NCI-H1694 (cell line): ENCODE measurements at places on chromosomes 2 and 18.

- DNase-seq, result no peak
These were observed 55.1 kb upstream of the AQP4 start for GRCh38 chr18:26920644-26921043.

DNA sequence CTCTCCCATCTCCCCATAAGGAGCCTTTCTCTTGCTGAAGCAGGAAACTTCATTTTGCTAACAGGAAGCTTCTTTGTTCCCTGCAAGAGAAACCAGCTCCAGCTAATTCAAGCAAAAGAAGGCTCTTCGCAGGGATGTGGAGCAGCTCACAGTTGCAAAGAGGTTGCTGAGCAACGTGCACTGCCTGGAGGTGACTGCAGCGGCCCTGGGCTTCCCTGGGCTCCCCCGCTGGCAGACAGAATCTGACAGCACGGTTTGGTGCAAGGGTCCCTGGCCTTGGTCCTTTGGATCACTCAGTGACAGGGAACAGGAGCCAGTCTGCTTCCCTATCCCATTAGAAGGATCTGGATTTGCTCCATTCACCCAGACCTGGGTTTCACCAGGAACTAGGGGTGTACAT lies 25.8 kb downstream of the GPR55 start:
- DNase-seq, result no peak

DNA sequence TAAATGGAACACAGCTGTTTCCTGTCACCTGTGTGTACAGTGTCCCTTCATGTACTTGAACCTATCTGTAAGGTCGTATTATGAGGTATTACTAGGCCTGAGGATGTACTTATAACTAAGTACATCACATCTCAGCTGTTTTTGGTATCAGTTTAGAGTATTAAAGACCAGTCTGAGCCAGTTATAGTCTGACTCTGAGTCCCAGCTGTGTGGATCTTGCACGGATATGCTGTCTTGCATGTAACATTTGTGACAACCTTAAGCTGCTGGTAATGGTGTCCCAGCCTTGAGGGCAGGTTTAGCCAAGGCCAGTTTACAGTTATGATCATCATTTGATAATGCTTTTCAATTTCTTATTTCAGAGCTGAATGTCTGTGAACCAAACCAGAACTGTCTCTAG lies 496.3 kb downstream of the SLC4A3 start:
- no peak for DNase-seq

- no peak for DNase-seq
These were observed 332.6 kb upstream of the ACVR2A start for GRCh38 chr2:147512206-147512605.

GRCh38 chr2:69779258-69780001 lies 37.5 kb downstream of the ANXA4 start:
- no peak for DNase-seq

GRCh38 chr18:670522-670921 lies 13.1 kb downstream of the TYMS start:
- no peak for DNase-seq

DNA sequence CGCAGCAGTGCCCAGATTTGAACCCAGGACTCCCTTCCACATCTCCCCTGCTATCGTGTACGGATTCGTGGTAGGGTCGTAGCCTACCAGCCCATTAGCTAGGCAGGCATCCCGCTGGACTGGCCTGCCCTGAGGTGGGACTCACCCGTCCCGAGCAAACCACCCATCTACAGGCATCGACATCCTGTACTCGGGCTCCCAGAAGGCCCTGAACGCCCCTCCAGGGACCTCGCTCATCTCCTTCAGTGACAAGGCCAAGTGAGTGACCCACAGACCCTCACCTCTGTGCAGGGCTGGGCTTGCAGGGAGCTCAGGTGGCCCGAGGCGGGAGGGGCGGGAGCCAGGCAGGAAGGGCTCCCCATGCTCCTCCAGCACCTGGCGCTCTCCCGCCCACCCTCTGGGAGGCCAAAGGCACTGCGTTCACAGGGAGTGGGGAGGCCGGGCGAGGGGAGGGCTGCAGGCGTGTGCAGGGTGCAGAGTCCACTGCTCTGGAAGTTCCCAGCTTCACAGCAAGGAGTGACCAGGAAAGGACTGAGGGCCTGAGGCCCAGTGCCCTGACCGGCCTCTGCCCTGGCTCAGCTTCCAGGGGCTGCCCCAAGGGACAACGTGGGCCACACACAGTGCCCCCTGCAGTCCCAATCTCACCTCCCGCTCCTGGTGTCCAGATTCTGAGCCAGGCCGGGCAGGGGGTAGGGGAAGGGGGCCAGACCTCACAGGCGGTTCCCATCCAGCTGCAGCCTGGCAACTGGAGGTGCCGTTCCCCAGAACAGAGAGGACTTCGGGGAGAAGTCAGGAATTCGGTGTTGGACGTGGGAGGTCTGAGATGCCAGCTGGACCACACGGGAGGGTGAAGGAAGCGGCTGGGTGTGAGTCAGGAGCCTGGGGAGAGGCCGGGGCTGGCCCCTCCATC lies 5.4 kb downstream of the AGXT start:
- no peak for DNase-seq

GRCh38 chr2:231189571-231190495 lies 8.6 kb upstream of the ARMC9 start:
- DNase-seq, result no peak

DNA sequence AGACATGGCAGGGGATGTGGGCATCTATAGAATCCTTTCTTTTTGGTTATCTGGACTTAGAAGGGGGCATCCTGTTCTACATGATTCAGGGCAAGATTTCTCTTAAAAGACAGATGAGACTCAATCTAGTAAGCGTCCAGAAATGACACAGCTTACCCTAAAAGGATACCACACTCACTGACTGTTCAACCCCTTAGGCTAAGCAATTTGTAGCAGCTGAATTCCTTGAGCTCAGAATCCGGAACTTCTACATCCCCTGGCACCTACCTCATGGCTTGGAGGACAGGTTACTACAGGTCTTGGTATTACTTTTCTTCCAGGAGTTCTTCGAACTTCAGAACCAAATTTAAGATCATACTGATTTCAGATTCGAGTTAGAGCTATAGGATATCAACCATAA lies 138.4 kb downstream of the LAMA3 start:
- no peak for DNase-seq

- no peak for DNase-seq
These were observed 1718.6 kb downstream of the SUCLG1 start for GRCh38 chr2:82740527-82740926.

- no peak for DNase-seq
These were observed 480.8 kb downstream of the PLCL1 start for GRCh38 chr2:198285216-198285615.

DNA sequence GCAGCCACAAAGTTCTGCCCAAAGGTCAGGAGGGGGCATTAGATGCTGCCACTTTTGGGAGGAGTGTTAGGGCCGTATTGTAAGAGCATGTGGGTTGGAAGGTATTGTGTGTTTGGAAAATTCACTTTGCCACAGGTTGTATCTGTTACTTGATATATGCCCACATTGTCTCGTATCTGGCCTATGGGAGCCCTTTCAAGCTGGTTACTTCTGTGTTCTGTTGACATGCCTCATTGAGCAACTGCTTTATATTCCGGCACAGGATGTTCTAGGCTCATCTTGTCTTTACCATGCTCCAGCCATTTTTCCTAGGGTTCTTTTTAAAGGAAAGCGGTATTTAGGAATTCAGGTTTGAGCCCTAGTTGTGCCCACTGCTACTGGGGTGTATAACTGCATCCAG lies 6.0 kb downstream of the ADNP2 start:
- DNase-seq, result no peak

DNA sequence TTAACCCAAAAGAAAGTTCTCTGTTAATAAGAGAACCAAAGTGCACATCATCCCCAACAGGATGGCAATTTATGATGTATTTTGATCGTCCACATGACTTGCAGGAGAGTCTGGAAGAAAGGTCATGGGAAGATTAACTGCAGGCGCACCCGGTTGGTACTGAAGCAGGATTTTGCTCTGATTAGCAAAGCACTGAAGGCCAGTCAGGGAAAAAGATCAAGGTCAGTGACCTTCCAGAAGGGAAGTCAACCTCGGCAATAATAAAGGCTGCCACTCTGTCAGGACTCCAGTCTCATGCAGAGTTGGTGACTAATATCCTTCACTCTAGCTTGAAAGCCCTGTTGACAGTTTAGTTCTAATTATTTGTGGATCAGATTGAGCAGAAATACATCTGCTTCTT lies 432.7 kb upstream of the RAB12 start:
- no peak for DNase-seq

DNA sequence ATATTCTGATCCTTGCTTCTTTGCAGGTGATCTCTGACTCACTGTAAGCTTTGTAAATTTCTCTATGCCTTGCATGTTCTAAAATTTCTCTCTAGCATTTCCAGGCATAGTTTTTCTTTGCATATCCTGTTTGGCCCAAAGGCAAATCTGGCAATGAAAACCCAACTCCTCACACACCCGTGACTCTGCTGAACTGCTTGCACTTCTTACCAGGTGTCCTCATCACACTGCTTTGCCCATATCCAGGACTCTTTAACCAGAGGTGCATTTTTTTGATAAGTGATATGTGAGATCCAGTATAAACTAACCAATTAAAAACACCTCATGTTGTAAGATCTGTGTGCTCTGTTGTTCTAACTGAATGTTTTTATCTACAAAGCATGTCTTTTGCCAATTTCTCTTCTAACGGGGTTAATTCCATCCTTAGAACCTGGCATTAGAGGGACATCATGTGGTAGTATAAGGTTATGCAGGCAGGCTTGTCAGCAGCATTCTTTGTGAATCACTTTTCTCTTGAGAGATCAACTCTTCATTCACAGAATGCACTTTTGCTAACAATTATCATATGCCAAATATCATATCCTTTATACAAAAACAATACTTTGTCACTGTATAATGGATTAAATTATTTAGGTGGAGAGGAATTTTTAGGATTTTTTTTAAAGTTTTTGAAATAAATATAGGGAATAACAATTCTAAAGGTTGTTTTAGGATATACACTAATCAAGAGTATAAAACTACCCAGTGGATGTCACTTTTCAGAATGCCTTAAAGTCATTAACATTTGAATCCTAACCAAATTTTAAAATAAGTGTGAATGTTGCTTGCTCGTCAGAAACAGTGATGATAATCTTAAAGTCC lies 20.8 kb upstream of the TMX3 start:
- peak; percentile 25 for DNase-seq

- DNase-seq, result no peak
These were observed 335.9 kb downstream of the CYP26B1 start for GRCh38 chr2:71811726-71812125.

- DNase-seq, result no peak
These were observed 23.9 kb downstream of the COL4A3 start for GRCh38 chr2:227188292-227188691.

DNA sequence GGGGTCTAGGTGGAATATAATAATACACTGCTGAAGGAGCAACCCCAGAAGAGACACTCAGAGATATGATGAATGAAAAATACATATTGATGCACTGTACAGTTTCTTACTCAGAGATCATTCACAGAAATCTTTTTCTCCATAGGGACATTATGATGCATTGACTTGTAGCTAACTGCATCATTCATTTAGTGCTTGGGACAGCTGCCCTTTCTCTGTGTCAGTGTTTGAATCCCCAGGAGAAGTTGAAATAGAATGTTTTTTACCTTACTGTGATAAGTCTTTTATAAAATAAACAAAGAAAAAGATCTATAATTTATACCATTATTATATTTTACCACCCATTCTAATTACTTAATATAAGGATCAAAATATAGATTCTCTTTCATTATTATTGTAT lies 91.7 kb upstream of the DSEL start:
- DNase-seq, result no peak

DNA sequence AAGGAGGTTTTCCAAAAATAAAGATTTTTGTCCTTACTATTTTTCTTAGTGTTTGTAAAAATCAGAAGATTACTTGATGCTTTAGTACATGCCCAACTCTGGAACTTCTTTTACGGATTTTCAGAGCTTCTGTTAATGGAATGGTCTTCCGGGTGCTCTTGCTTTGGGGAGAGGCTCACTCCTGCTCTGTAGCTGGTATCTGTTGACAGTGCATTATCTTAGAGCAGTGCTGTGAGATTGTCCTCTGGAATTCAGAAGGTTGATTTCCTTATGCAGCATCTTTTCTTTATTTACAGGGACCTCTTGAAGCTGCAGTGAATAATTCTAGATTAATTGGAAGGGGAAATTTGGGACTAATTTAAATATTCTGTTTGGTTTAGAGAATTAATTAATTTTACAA lies 4.6 kb downstream of the MAPRE2 start:
- no peak for DNase-seq

GRCh38 chr2:19833978-19834377 lies 67.8 kb downstream of the TTC32 start:
- DNase-seq, result no peak

DNA sequence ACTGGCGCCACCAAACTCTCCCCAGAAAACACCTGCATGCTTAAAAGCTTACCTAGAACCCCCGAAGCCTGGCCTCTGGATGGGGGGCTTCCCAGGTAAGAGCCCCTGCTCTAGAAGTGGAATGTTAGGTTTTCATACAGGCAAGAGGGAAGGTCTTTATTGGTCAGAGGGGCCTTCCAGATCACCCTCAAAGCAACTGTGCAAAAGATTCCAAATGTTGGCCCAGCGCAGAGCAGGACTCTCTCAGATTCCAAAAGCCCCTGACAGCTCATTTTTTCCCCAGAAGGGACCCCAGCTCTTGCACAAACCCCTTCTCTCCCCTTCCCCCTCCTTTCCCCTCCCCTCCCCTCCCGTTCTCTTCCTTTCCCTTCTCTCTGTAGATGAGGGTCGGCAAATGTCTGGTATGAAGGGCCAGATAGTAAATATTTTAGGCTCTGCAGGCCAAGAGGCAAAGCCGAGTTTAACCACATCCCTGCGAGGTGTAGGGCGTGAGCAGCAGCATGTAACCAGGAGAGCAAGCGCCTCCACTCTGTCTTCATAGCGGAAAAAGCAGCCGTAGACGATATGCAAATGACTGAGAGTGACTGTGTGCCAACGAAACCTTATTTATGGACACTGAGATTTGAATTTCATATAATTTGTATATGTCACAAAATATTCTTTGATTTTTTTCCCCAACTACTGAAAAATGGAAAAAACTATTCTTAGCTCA lies 116.9 kb downstream of the SMAD7 start:
- DNase-seq, result no peak

- no peak for DNase-seq
These were observed 111.1 kb downstream of the CYP26B1 start for GRCh38 chr2:72036595-72036994.

DNA sequence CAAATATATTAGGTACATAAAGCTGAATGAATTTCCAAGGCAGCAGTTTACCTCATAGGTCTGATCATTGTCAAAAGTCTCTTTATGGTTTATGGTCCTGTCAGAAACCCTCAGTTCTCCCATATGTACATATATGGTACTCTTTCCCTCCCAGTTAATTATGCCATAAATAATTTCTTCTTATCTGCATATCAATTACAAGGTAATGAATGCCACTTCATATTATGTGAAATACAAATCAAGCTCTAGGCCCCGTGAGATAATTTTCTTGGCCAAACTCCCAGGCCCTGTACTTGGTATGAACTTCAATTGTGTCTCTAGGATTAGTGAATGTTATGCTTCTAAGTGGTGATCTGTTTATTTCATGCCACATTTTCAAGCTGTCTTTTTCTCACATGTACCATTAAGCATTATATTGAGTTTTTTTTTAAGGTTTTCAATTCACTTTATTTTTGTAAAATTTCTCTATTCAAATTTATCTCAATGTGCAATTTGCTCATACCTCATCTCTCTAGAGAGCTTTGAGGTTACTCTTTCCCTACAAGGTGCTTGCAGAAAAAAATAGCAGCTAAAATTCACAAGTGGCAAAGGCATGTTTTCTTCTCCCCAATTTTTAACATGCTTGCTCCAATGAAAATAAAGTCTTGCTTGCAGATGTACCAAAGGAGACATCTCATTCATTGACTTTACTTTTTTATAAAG lies 430.6 kb upstream of the VRK2 start:
- DNase-seq, result no peak

- DNase-seq, result no peak
These were observed 360.9 kb downstream of the XIRP2 start for GRCh38 chr2:167249197-167249596.
